ENCODE measurements at places on chromosomes 6 and 20.

GRCh38 chr6:117557951-117558350 is 44.4 kb downstream of the GOPC start:
- no peak for DNase-seq

DNA sequence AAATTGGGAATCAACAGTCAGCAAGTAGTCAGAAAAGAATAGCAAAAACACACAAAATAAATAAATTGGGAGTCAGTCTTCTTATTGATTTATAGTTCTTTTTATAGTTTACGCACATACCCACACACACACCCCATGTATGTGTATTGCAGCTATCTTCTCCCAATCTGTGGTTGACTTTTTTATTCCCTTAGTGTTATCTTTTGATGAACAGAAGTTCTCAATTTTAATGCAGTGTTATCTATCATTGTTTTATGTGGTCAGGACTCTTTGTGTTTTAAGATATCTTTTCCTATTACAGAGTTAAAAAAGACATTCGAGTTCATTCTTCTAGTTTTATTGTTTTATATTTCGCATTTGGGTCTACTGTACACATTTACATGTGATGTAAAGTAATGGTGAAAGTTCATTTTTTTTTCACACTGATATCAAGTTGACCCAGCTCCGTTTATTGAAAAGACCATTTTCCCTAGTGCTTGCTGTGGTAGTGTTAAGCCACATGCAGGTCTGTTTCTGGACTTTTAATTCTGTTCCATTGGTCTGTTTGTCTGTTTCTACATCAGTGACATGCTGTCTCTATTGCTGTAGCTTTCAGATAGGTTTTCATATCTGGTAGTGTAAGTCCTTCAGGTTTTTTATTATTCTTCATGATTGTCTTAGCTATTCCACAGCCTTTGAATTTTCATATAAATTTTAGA is 78.4 kb downstream of the ZFAND3 start:
- DNase-seq: no peak

DNA sequence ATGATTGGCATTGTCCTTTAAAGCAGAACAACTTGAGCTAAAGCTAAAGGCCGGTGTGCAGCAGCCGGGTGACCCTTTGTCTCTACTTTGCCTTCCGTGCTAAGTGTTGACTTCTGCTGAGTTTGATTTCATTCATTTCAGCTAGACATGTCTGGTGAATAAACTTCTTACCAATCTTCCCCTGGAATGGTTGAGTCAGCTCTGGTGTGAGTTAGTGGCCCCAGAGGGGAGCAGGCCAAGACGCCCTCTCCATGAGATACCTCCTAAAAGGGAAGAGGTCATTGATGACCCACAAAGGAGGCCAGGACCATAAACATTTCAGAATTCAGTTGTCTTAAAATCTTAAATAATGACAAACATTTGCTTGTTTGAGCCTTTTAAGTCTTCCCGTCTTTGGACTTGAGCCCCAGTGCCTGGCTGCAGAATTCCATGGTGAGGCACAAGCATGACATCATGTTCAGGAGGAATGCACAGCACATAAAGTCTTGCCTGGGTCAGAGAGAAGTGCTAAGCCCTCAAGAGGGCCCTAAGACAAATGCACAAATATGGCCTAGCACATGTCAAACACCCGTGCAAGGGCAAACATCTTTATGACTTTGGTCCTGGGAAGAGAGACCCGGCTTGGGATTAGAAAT is 96.3 kb upstream of the NEDD9 start:
- no peak for DNase-seq

- DNase-seq: no peak
These were observed 44.2 kb upstream of the CDH22 start for GRCh38 chr20:46352370-46352938.

DNA sequence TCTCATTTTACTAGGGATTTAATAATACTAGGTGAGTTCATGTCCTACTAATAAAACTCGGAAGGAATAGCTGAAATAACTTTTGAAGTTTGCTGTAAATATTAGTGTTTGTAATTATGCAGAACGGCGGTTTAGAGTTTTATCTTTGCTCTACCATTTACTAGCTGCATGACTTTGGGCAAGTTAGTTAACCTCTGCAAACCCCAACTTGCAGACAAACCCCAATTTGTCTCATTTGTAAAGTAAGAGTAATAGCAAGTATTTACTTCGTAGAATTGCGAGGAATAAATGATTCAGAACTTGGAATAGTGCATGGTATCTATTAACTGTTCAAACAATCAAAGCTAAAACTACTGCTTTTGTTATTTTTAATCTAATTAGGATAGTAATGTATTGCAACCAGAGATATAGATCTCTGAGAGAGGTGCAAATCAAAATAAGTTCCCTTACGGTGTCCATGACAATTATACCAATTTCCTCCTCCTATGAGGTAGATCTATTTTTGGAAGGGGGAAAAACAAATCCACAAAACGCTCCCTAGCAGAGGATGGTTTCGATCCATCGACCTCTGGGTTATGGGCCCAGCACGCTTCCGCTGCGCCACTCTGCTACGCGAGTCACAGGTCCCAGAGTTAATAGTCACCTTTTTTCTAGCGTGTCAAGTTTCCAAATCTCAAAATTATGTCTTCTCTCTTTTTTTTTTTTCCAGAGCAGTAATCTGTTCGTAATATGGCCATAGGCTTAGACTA is 35.1 kb upstream of the BTN3A2 start:
- DNase-seq: no peak

DNA sequence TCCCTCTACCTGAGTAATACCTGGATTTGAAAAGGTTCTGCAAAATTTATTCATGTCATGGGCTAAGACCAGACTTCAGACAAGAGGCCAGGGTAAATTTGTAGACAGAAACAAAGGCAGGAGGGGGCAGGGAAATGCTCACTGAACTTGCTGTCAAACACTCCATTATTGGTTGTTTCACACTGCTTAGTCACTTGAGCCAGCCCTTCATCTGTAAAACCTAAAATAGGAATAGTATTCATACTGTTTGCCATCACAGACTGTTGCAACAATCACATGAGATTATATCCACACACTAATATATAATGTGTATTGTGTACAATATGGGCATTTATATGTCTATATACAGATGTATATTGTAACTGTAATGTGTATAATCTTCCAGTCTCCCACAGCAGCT is 6.5 kb upstream of the TINAG start:
- no peak for DNase-seq

DNA sequence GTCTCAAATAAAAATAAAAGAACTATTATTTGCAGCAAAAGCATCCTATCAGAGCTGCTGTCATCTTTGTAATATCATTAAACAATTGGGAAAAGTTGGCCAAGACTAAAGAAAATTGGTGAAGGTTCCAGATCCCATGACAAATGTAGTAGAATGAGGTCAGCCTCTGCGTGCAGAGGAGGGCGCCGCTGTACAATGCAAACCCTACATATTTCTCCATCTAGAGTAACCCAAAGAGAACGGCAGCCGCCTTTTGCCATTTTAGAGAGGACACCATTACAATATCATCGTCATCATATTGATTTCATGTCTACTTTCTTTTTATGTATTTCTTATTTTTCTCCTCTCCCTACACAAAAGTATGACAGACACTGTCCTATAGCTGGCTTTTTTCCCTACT is 59.5 kb downstream of the ZMYND8 start:
- DNase-seq: no peak

DNA sequence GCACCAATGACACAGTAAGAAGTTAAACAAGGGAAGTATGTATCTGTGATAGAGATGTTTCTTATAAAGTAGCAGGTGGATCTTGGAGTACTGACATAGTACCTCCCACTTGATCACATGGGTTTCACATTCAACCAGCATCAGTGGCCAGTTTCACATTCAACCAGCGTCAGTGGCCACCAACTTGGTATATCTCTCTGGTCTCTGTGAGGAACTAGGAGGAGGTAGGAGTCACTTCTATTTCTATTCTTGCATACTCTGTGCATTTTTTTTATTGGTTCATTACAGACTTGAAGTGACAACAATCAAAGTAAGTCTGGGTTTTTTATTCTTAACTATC is 200.3 kb upstream of the SIM1 start:
- DNase-seq: peak; percentile 4

DNA sequence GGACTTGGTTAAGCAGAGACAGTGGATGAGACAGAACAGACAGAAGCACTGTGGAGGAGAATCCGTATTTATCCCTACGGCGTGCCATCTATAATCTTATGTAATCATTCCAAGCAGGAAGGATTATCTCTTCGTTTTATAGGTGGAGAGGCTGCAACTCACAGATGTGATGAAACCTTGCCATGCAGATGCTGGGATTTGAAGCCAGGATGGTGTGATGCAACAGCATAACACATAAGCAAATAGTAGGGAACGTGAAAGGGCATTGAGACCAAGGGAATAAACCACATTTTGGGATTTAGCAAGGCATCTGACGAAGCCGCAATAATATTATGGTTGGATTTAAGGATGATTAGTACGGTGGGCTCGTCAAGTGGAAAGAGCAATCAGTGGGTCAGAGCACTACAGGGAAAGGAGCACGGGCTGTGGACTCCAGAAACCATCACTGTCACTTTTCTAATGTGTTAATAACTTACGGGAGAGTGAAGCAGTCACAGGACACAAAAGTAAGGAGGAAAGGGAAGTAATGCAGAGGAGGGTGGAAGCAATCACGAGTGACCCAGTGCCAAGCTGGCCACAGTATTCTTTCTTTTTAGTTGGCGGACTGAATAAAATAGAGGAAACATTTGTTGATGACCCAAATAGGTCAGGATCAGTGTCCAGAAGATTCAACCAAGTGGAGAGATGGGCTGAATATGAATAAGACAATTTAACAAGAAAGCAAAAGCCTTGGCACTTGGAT is 119.6 kb upstream of the EDN1 start:
- no peak for DNase-seq

GRCh38 chr6:35343092-35343834 is 905 bp downstream of the PPARD start:
- no peak for DNase-seq
